ENCODE measurements at places on chromosomes 11 and 22.

DNA sequence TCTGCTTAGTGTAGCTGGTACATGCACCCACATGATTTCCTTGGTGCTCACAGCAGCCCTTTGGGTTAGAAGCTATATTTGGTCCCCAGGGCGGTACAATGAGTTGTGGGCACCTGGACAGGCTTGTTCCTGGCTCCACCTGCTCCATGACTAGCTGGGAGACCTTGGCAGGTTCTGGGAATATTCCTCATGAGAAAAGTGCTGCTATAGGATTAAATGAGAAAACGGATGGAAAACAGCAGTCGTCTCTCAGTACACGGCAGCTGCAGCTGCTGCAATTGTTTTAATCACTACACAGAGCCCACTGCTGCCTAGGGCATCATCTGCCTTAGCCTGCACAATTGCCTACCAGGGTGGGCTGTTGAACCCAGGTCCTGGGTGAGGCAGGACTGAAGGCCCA lies 424.5 kb upstream of the B3GAT1 start:
- no peak for DNase-seq

- no peak for DNase-seq
Observed at GRCh38 chr11:72217841-72218240, 1.2 kb downstream of the FOLR2 start.

DNA sequence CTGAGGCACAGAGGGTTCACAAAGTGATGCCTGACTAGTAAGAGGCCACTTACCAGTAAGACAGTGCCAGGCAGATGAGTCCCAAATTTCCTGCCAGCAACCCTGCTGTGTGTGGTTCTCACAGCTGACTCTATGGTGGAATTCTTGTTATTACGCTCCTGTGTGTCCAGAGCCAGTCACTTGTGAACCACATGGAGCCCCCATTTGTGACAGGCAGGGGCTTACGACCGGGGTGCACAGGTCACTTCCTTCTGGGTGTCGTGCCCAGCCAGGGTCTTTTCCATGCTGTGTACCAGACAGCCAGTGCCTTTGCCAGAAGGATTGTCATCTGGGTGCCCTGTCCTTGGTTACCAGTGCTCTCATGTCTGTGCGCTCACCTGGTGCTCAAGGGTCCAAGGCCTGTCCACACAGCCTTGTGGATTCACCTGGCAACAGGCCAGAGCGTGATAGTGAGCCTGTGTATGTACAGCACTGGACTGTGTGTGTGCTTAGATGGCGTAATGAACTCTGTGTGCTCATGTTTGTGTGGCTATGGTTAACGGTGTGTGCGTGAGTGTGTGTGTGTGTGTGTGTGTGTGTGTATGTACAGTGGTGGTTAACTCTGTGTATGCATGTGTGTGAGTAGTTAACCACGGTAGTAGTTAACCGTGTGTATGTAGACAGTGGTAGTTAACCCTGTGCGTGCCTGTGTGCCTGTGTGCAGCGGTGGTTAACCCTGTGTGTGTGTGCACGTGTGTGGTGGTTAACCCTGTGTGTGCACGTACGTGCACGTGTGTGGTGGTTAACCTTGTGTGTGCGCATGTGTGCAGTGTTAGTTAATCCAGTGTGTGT lies 18.6 kb downstream of the GRAMD4 start:
- no peak for DNase-seq

GRCh38 chr11:22786475-22786874 lies 43.1 kb downstream of the SVIP start:
- DNase-seq, result no peak

DNA sequence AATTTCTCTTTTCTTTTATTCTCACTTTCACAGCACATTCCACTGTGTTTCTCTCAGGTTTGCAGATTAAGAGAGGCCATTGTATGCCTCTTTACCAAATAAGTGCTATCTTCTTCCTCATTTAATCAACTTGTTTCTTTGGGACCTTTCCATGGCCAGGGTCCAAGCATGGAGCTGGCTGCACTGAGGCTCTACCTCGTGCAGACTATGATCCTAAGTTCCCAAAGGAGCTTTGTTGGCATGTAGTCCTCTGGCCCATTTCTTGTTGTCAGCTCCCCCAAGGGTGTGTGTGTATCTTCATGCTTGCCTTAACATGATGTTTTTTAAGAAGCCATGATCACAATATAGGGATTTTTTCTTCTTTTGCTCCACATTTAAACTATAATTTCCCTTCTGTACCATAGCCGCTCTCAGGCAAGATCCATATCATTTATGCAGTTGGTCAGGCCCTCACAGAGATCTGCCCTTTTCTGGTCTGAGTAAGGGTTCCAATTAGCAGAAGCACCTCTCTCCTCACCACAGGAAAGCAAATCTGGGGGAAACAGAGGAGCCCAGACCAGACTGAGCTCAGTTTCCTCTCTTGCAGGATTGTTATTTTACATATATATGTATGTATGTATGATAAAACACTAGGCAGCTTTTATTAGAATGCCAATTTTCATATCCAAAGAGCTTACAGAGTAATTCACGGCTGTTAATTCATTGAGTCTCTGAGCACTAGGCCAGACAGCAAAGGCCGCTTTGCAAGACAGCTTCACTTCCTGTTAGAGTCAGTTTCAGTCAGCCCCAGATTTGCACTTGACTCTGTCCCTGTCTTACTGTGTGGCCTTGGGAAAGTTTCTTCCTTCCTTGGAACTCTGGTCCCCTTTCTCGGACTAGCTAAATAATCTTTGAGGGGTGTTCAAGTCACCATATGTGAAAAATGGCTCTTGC lies 34.3 kb downstream of the CYB5R2 start:
- DNase-seq, result no peak

- no peak for DNase-seq
Observed at GRCh38 chr11:96329419-96329818, 13.6 kb downstream of the MAML2 start.

- DNase-seq, result no peak
Observed at GRCh38 chr11:112728288-112728687, 232.9 kb upstream of the NCAM1 start.
